ENCODE measurements at places on chromosomes 16 and 17.
A peak's percentile ranks its signal among the peaks of the same experiment; 100 is the strongest.

DNA sequence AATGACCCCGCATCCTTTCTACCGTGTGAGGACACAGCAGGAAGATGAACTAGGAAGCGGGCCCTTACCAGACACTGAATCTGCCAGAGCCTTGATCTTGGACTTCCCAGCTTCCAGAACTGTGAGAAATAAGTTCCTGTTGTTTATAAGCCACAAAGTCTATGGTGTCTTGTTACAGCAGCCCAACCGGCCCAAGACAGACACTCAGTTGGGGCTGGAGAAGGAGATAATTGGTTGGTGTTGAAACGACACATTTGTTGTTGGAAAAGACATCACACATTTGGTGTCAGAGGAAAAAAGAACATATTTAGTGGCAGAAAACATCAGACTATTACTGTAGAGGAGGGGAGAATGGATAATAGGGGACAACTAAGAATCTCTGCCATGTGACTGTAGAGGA lies 122.3 kb upstream of the SEC14L1 start:
- no peak for DNase-seq

- no peak for DNase-seq
These were observed 15.3 kb downstream of the ZC3H7A start for GRCh38 chr16:11781773-11782172.

DNA sequence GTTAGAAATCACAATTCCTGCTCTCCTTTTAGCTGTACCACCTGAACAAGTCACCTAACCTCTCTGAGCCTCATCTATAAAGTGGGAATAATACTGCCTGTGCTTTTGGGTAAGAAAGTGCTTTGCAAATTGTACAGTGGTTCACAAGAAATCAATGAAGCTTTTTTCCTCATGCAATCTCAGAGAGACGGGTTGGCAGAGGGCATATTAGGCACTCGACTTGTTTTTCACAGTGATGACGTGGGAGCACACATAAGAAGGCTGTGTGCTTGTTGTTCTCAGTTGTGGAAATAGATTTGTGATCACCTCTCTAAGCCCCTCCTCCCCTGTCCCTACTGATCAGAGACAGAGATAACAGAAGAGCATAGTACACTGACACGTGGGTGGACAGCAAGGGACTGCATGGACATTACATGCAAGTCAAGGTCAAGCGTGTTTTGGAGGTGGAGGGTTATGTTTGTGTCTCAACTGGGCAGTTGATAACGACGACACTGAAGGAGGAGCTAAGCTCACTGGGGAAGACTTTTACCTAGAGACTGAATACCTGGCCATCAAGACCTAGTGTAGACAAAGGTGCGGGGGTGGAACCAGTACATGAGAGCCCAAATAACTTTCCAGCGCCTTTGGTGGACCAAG lies 1.7 kb upstream of the GPT2 start:
- DNase-seq = no peak

DNA sequence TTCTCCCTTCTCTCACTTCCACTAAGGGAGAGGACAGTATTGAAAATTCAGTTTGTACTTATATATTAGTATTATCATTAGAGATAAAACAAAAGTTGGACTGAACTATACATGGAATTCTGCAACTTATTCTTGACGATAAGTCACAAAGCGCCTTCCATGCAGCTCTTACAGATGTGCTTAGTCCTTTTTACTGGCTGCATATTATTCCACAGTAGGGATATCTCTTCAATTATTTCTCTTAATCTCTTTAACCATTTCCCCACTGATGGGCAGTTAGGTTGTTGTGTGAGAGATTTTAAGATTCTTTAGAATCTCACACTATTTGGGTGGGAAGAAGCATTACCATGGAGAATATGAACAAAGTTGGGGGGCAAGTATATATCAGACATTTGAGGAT lies 32.0 kb downstream of the PMFBP1 start:
- no peak for DNase-seq

DNA sequence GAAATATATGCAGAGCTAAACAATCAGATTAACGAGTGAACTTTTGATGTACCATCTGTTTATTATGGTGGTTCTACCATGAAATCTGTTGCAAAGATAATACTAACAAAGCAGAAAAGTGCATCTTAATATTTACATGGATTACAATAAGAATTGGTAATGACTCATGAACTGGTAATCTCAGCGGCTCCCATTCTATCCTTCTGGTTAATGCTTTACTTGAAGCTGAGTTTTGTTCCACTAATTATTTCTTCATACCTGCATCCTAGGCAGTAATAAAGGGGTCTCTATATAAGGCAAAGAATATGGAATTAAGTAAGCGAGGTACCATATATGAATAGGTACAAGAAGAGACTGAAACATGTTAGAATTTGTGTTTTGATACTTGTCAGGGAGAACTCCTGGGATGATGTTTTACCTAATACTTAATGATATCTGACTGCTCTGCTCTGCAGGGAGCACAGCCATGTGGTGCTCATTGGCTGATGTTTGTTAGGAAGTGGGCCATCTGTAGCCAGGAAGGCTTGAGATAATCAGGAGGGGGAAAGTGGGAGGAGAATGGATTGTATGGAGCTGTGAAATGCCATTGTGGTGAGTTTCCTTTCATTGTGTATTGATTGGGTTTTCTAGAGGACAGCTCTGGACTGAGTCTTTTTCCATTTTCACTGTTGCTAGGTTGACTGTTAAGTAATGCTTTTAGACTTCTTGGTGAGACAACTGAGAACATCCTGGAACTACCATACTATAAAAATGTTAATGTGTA lies 52.6 kb downstream of the MAP2K6 start:
- DNase-seq = peak; percentile 40

All from NT2/D1 (cell line).